ENCODE measurements at places on chromosomes 3 and 15. TPM values are rescaled to one million over a fixed set of nuclear protein-coding genes. Genes with fewer than 3 reads are reported as not detected.

Gene SEMA5B
- total RNA-seq = 1.3 TPM

DNA sequence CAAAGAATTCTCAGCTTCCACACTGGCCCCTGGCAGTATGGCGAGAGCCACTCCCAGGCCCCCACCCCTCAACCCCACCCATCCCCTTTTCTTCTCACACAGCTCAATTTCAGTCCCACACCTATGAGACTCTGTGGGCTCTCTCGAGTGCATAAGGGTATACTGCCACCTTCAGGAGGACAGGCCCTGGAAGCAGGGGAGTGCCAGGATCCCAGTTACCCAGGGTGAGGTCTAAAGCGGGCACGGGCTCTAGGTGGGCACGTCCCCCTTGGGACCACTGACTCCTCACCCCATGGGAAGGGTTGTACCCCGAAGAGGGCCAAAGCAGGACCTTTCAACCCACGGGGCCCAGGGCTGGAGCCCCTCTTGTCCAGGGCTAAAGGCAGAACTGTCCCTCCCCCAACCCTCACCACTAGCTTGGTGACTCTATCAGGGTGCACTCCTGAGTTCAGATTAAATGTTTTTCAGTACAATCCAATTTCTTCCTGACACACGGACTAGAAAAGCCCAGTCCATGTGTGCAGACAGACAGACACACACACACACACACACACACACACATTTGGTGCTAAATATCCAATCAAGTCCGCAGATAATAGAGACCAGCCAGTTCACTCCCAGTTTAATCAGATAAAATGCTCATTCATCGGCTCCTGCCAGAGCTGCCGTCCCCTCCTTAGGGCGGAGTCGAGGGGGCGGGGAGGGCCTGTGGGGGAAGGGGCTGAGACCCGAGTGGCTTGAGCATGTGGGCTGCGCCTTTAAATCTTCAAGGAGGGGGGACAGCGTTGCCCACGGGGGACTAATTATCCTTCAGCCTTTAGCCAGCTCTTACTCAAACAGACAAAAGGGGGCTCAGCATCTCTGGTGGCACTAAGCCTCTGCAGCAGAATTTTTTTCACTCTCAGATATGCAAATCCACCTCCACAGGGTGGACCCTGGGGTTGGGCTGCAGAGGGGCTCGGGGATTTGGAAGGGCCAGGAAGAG, 59.3 kb downstream of the CYP11A1 start:
- H3K27me3 ChIP-seq = no peaks in the 10 kb centered on the region
- no peaks in the 10 kb centered on the region for H3K4me1 ChIP-seq
- H3K27ac ChIP-seq = no peak overlapping the region
- DNase-seq = peak; percentile 42

DNA sequence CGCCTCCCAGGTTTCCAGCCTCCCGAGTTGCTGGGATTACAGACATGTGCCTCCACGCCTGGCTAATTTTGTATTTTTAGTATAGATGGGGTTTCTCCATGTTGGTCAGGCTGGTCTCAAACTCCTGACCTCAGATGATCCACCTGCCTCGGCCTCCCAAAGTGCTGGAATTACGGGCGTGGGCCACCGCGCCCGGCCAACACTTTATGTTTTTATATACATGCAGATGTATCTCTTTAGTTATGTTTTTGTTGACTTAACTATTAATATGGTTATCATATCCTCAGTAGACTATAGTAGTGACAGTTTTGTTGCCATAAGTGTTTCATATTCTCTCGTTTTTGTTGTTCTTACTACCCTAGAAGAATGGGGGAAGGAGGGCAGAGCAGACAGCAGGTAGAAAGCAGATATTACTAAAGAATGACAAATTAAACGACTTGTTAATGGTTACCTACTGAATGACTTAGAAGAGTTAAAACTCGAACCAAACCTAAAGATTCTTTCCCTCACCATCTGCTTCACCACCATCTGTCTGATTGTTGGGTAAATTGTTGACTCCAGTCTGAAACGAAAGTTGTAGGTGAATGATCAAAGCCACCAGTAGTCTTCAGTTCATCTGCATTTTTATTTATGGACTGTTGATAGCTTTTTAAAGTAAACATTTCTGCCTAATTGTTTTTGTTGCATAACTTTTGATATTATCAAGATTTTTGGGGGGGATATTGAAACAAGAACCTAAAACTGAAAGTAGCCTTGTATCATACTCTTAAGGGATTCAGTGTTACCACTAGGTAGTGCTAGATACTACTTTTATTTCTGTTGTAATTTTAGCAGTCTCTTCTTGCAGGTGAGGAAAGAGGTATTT, 89.3 kb downstream of the RASA2 start:
- DNase-seq = no peak
- no peaks in the 10 kb centered on the region for H3K4me1 ChIP-seq
- H3K27ac ChIP-seq = no peak overlapping the region
- H3K36me3 ChIP-seq = no peaks in the 10 kb centered on the region
- no peaks in the 10 kb centered on the region for H3K27me3 ChIP-seq

- no peak for DNase-seq
- H3K27ac ChIP-seq = no peak overlapping the region
- no peak overlapping the region for H3K4me3 ChIP-seq
- H3K27me3 ChIP-seq = no peaks in the 10 kb centered on the region
- H3K36me3 ChIP-seq = no peaks in the 10 kb centered on the region
Measured at GRCh38 chr15:85463276-85463892, 83.0 kb downstream of the AKAP13 start.

Gene PRR20G
- not detected for total RNA-seq

- H3K4me3 ChIP-seq = peak overlapping the region; percentile 68
- peaks cover 6% of the 10 kb centered on the region for H3K4me1 ChIP-seq
- no peaks in the 10 kb centered on the region for H3K27me3 ChIP-seq
- peak; percentile 93 for DNase-seq
Measured at GRCh38 chr3:134485075-134485717, 589 bp downstream of the ANAPC13 start.

- H3K4me1 ChIP-seq = no peaks in the 10 kb centered on the region
- no peak overlapping the region for H3K4me3 ChIP-seq
- H3K27me3 ChIP-seq = no peaks in the 10 kb centered on the region
- H3K27ac ChIP-seq = no peak overlapping the region
- no peak for DNase-seq
Measured at GRCh38 chr3:64184621-64185020, 40.6 kb downstream of the PRICKLE2 start.

- no peak overlapping the region for H3K27ac ChIP-seq
- DNase-seq = no peak
- no peaks in the 10 kb centered on the region for H3K36me3 ChIP-seq
- no peaks in the 10 kb centered on the region for H3K4me1 ChIP-seq
Measured at GRCh38 chr3:72535772-72536171, 312.5 kb downstream of the SHQ1 start.

- H3K4me1 ChIP-seq = peaks cover 4% of the 10 kb centered on the region
- peaks cover 19% of the 10 kb centered on the region for H3K36me3 ChIP-seq
- no peaks in the 10 kb centered on the region for H3K27me3 ChIP-seq
Measured at GRCh38 chr15:82535566-82536408, 4.5 kb downstream of the RPS17 start.

Gene SKOR1
- total RNA-seq = 0.10 TPM

Gene AMIGO3
- 0.16 TPM for total RNA-seq

GRCh38 chr3:44923632-44924456, 49.4 kb downstream of the TGM4 start:
- H3K4me3 ChIP-seq = no peak overlapping the region
- H3K36me3 ChIP-seq = peaks cover 3% of the 10 kb centered on the region
- H3K4me1 ChIP-seq = no peaks in the 10 kb centered on the region
- no peak overlapping the region for H3K27ac ChIP-seq

- H3K4me3 ChIP-seq = no peak overlapping the region
- H3K27me3 ChIP-seq = no peaks in the 10 kb centered on the region
- H3K27ac ChIP-seq = no peak overlapping the region
- no peaks in the 10 kb centered on the region for H3K36me3 ChIP-seq
- peaks cover 8% of the 10 kb centered on the region for H3K4me1 ChIP-seq
Measured at GRCh38 chr3:71090207-71090606, 493.3 kb downstream of the FOXP1 start.

- H3K27me3 ChIP-seq = no peaks in the 10 kb centered on the region
- H3K36me3 ChIP-seq = no peaks in the 10 kb centered on the region
- DNase-seq = no peak
Measured at GRCh38 chr3:150543128-150543527, 3.2 kb downstream of the SERP1 start.

GRCh38 chr15:63905558-63906265, 72.0 kb upstream of the HERC1 start:
- H3K4me1 ChIP-seq = peaks cover 9% of the 10 kb centered on the region
- no peaks in the 10 kb centered on the region for H3K27me3 ChIP-seq
- no peak for DNase-seq
- no peak overlapping the region for H3K27ac ChIP-seq
- no peaks in the 10 kb centered on the region for H3K36me3 ChIP-seq

Gene ZNF660
- total RNA-seq = 0.57 TPM

Gene EBLN2
- total RNA-seq = 4.0 TPM

GRCh38 chr3:154050216-154050615, 71.0 kb upstream of the ARHGEF26 start:
- DNase-seq = no peak
- H3K27me3 ChIP-seq = no peaks in the 10 kb centered on the region
- H3K4me3 ChIP-seq = no peak overlapping the region
- no peaks in the 10 kb centered on the region for H3K4me1 ChIP-seq
- H3K36me3 ChIP-seq = no peaks in the 10 kb centered on the region

Gene EXD1
- total RNA-seq = not detected

- peak; percentile 27 for DNase-seq
- H3K27ac ChIP-seq = no peak overlapping the region
- H3K4me1 ChIP-seq = no peaks in the 10 kb centered on the region
- no peaks in the 10 kb centered on the region for H3K36me3 ChIP-seq
- no peak overlapping the region for H3K4me3 ChIP-seq
Measured at GRCh38 chr3:68876112-68876713, 56.1 kb downstream of the TAFA4 start.

DNA sequence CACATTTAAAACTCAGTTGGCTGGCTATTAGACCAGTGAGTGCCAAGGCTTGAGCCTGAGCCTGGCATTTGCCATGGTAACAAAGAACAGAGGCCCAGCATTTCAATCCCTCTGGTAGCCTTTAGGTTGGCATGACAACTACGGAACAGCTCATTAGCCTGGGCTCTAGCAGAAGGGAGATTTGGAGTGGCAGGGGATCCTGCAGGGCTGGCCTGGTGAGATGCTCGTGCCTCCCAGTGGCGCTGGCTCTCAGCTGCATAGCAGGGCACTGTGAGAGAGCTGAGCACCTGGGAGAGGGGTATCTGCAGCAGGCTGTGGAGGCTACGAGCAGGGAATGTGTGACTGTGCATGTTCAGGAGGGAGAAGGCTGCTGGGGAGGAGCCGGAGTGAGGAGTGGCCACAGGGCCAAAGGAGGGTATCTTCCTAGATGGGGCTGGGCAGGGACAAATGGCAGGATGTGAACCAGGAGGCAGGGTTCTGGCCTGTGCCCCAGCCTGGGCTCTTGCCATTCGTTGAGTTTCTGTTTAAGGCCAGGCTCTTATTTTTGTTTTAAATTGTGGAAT, 5.6 kb upstream of the ABTB1 start:
- H3K36me3 ChIP-seq = no peaks in the 10 kb centered on the region
- DNase-seq = no peak
- H3K27ac ChIP-seq = no peak overlapping the region
- peaks cover 4% of the 10 kb centered on the region for H3K4me1 ChIP-seq

- no peak for DNase-seq
- H3K27ac ChIP-seq = no peak overlapping the region
- peaks cover 17% of the 10 kb centered on the region for H3K27me3 ChIP-seq
- H3K4me1 ChIP-seq = peaks cover 4% of the 10 kb centered on the region
- H3K4me3 ChIP-seq = no peak overlapping the region
Measured at GRCh38 chr3:50194903-50195500, 3.6 kb downstream of the GNAT1 start.

DNA sequence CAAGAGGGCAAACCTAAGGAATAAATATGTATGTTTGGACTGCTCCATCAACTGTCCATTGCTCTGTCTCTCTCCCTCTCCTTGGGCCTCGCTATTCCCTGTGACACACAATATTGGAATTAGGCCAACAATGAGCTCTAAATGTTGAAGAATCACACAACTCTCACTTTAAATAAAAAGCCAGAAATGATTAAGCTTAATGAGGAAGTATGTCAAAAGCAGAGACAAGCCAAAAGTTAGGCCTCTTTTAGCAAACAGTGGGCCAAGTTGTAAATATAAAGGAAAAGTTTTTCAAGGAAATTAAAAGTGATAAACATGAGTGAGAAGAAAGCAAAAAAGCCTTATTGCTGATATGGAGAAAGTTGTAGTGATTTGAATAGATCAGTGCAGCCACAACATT, 141.0 kb downstream of the VGLL3 start:
- H3K36me3 ChIP-seq = no peaks in the 10 kb centered on the region
- H3K4me1 ChIP-seq = no peaks in the 10 kb centered on the region
- H3K27me3 ChIP-seq = no peaks in the 10 kb centered on the region
- DNase-seq = no peak

- H3K36me3 ChIP-seq = no peaks in the 10 kb centered on the region
- DNase-seq = no peak
Measured at GRCh38 chr3:123834631-123835030, 49.5 kb downstream of the MYLK start.

Gene ATP2B2
- 0.07 TPM for total RNA-seq

GRCh38 chr3:12886106-12886679, 44.8 kb upstream of the RPL32 start:
- no peaks in the 10 kb centered on the region for H3K36me3 ChIP-seq
- H3K4me3 ChIP-seq = no peak overlapping the region
- H3K27ac ChIP-seq = no peak overlapping the region
- no peak for DNase-seq

- no peak overlapping the region for H3K4me3 ChIP-seq
- no peaks in the 10 kb centered on the region for H3K27me3 ChIP-seq
- H3K4me1 ChIP-seq = no peaks in the 10 kb centered on the region
- DNase-seq = no peak
- no peak overlapping the region for H3K27ac ChIP-seq
Measured at GRCh38 chr3:139530717-139531116, 8.8 kb downstream of the RBP1 start.

DNA sequence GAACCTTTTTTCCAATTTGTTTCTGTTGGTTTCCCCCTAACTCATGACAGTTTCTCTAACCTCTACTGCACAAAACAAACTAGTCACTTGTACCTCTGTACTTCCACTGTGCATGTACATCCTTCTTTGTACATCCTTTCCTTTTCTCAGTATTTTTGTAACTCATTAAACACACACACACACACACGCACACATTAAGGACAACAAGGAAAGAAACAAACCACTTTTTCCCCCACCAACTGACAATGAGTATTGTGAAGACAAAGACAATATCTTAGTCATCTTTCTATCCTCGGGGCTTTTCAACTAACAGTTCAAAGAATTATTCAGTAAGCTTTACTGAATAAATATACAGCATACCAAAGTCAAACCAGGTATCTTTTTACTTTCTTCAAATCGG, 170.5 kb downstream of the VPS13C start:
- no peaks in the 10 kb centered on the region for H3K36me3 ChIP-seq
- no peak overlapping the region for H3K4me3 ChIP-seq
- H3K27me3 ChIP-seq = no peaks in the 10 kb centered on the region
- H3K27ac ChIP-seq = no peak overlapping the region

- H3K4me3 ChIP-seq = no peak overlapping the region
- H3K27ac ChIP-seq = no peak overlapping the region
- no peaks in the 10 kb centered on the region for H3K4me1 ChIP-seq
- no peak for DNase-seq
- H3K36me3 ChIP-seq = no peaks in the 10 kb centered on the region
Measured at GRCh38 chr15:51229907-51230330, 108.5 kb downstream of the CYP19A1 start.

Gene STIMATE
- 15.3 TPM for total RNA-seq

Gene ZBTB38
- 112 TPM for total RNA-seq
